ENCODE measurements at places on chromosomes 5 and 9.

GRCh38 chr5:179342577-179342976 is 2.7 kb downstream of the ADAMTS2 start:
- DNase-seq, result no peak

- DNase-seq, result no peak
Measured at GRCh38 chr9:128365525-128365924, 5.6 kb upstream of the URM1 start.

GRCh38 chr5:148716716-148717115 is 62.4 kb upstream of the HTR4 start:
- no peak for DNase-seq

- DNase-seq, result no peak
Measured at GRCh38 chr5:72177538-72177937, 70.3 kb downstream of the MAP1B start.

GRCh38 chr5:29229461-29229860 is 1964.0 kb upstream of the CDH6 start:
- DNase-seq, result no peak

Data from GM06990 (cell line).